ENCODE measurements at places on chromosomes 1 and 21.

GRCh38 chr1:213247038-213247437 is 196.0 kb downstream of the RPS6KC1 start:
- no peak for ATAC-seq

DNA sequence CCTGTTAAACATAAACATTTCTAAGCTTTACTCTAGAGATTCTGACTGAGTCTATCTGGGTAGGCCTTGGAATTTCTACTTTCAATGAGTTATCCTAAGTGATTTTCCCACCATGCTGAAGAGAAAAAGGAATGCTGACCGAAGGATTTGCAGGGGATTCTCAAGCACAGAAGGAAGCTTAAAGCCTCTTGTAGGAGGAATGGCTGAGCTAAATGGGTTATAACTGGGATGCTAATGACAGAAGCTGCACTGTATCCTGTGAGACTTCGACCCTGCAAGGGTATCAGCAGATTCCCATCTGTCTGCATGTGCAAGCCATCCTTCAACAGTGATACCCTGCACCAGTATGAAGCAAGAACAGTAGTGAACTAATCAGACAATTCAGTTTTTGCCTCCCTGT is 35.4 kb downstream of the SLC35D1 start:
- ATAC-seq, result no peak

- ATAC-seq, result no peak
Observed at GRCh38 chr1:12132078-12132477, 34.7 kb upstream of the TNFRSF1B start.

DNA sequence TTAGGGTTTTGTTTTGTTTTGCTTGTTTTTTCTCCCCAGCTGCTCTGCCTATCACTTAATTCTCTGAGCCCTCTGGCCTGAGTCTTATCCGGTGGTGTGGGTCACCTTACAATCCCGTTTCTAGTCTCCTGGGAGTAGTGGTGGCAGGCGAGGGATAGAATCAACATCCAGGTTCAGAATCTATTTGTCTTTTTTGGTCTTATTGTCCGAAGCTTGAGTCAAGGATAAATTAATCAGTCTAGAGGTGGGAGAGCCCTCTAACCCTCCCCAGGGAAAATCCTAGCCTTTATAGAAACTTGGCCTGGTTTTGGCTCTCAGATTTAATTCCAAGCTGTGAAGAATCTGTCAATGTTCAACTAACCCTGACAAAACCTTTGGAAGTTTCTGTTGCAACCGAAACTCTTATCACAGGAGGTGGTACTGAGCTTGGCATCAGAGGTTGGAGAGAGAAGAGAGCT is 246.3 kb downstream of the FGGY start:
- ATAC-seq, result no peak

- ATAC-seq, result no peak
Observed at GRCh38 chr21:35994613-35995012, 65.7 kb downstream of the SETD4 start.

DNA sequence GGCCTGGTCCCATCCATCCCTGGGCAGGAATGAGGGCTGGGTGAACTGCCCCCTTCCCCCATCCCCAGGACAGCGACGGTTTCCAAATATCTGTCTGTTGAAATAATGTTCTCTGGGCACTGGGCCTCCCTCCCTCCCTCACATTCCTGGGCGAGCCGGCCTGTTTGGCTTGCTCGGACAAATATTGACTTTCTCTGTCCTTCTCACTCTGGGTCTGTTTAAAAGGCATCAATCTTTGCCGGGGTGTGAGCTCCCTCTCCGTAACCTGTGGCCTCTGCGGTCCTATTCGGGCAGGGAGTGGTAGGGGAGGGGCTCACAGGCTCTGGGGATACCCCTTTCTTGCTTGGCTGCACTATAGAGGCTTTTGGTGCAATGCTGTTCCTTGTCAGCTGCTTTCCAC is 40.2 kb downstream of the FOXD2 start:
- ATAC-seq, result no peak

DNA sequence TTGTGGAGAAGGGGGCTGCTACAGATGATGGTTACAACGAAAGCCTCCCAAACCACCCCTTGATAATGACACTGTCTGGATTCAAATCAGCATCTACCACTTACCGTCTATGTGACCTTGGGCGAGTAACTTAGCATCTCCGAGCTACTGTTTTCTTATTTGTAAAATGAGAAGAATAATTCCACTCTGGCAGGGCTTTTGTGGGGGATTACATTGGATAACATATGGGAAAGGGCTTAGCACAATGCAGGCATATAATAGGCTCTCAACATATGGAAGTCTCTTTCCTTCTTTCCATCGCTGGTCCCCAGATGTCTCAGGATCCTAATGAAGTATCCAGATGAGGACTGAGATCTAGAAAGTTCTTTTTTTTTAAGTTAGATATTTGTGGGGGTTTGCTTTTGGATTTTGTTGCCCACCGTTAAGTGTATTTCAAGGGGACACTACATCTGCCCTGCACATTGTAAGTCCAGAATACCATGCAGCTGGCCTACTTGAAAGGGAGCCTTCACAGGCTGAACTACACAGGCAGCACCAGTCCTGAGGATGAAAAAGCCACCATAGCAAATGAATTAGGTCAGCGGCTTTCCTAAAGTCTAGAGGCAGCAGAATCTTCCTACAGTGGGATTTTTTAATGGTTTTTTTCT is 172.2 kb upstream of the IRF2BP2 start:
- no peak for ATAC-seq

GRCh38 chr1:94884106-94884505 is 42.8 kb downstream of the CNN3 start:
- ATAC-seq, result peak; percentile 98

DNA sequence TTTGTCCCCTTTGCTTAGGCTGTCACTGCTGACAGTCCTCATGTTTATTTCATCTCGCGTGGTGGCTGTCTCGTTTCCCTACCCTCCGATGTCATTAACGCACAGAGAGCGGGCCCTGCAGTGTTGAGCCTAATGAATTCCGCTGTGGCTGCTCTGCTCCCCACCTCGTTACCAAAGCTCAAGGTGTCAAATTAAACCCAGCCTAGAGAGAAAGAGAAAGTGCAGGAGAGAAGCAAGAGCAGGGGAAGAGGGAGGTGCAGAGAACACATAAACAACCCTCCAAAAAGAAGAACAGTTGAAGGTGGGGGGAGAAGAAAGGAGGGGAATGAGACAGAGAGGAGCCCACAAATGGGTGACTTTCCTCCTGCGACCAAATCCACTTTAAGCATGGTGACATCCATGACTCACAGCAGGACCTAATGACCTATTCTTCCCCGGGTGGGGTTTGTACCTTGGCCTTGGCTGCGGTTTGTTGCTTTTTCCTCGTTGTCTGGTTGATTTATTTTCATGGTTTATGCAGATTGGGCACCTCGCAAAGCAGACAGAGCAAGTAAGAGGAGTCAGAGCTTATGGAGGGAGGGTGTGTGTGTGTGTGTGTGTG is 92.5 kb downstream of the PBX1 start:
- ATAC-seq, result no peak

DNA sequence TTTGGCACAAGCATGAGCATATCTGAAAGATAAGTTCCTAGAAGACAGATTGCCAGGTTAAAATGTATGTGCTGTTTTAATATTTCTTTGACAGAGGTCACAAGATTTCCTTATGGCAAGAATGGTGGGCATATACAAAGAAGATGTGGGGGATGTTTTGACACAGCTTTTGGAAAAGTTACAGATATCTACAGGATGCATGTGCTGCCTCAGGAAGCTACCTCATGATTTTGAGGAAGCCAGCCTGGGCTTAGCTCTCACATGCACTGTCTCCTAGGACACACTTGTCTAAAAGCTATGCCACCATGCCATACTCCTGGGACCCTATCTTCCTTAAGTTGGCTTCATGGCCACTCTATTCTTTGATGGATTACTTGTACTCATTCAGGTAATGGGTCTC is 99.9 kb downstream of the C1orf94 start:
- no peak for ATAC-seq

DNA sequence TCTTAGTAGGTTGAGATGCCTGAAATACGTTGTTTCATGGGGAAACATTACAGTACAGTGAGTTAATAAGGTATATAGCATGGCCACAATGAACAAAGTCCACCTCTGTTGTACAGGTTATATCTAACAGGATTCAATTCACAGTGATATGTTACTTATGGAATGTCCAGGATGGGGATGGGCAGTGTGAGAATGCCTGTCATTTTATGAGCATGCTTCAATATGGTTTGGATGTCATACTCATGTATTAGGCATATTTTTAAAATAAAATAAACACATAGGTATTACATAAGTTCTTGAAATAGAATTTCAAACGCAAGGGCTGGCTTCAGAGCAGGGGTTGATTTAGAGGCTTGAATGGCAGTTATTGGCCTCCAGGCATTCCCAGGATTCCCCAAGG is 6.1 kb upstream of the PHLDA3 start:
- ATAC-seq, result peak; percentile 63

GRCh38 chr1:100443811-100444571 is 91.7 kb downstream of the CDC14A start:
- peak; percentile 79 for ATAC-seq

- ATAC-seq, result peak; percentile 84
Observed at GRCh38 chr1:178109348-178110143, 15.6 kb downstream of the RASAL2 start.

DNA sequence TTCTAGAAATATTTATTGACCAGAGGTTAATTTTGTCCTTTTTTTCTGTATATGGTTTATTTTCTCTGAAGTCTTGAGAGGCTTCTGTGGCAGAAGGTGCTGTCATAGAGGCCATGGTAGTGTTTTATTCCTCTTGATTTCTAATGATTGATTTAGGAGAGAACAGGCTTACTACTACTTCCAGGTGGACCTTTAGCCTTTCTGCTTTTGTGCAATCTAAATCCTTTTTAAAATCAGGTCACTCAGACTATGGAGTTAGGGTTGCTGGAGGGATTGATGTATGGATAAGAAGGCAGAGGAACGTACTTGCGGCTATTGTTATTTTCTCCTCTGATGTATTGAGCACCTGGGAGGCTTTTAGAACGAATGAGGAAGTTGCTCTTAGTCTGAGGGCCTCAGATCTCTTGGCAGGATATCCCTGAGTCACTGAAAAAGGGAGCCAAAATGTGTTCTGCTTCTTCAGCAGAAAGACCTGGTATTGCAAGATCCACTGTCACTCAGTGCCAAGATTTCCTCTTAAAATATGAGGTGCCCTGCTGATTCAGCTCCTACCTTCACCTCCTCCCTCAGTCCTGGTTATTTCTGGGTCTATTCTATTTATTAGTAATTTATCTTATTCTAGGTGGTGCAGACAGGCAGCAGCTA is 277.4 kb downstream of the ZNF648 start:
- ATAC-seq, result no peak
